ENCODE measurements at places on chromosomes 1 and 21.

DNA sequence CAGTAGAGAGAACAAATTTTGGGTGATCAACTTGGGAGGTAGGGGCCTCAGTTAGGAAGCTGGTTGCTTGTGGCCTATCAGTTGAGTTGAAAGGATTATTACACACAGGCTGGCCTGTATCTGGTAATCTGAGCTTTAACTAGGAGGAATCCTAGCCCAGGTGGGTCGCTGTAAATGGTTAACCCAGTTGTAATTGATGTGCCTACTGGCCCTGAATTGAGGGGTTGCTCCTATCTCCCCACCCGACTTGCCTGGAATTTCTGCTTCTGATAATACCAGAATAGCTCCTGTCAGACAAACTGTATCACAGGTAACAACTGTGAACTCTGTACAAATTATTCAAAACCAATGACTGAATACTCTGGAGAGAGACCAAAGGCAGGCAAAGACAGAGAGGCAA is 210.4 kb upstream of the RUNX1 start:
- DNase-seq: no peak

- no peak for DNase-seq
Measured at GRCh38 chr1:21034725-21035628, 141.7 kb downstream of the EIF4G3 start.

DNA sequence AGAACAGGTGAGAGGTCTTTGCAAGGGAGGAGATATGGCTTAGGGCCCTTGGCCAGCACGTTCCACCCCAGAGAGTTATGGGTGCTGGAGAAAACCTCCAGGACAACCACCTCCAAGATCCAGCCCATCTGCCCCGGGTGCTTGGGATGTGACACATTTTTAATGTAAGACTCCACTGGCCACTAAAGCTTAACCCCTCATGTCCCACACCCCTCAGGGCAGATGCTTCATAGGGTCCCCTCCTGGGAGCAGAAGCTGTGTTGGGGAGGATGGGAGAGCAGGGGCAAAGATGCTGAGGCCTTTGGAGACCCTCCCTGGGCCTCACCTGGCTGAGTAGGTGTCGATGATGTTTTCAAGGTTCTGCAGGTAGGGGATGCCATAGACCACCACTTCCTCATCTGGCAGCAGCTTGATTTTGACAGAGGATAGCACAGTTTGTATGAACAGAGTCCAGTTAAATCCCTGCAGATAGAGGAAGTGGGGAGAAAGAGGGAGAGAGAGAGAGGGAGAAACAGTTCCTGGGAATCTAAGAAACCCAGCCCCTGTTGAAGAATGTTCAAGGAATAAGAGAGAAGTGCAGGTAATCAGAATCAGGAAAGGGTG is 11.9 kb downstream of the PRXL2B start:
- DNase-seq: no peak

DNA sequence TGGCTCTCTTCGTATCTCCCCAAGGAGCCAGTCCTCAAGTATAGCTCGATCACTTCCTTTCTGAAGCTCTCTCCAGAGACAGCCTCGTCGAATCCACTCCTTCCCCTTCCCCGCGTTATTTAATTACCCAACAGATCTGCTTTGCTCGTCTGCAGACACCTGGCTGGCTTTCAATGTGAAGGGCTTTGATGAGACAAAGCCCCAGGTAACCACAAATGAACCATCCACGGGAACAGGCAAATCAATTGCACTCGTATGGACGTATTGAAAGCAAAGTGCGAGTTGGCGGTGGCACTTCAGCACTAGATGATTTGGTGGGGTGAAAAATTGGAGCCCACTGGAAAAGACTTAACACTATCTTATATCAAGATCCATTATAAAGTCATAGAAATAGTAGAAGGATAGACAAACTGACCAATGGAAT is 364 bp upstream of the BCAR3 start:
- DNase-seq: no peak

GRCh38 chr1:34380526-34381124 is 203.9 kb downstream of the C1orf94 start:
- no peak for DNase-seq

DNA sequence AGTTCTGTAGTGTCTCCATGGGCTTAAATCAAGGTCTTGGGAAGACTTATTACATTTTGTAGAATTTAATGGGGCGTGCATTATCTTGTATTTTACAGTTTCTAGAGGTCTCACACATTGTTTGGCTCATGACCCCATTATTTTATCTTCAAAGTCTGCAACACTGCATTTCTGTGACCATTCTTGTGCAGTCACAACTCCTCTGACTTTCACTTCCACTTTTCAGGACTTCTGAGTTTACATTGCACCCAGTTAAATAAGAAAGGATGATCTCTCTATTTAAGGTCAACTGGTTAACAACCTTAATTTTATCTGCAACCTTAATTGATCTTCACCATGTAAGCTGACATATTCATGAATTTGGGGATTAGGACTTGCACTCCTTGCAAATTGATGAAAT is 1186.6 kb downstream of the MRPL39 start:
- no peak for DNase-seq

DNA sequence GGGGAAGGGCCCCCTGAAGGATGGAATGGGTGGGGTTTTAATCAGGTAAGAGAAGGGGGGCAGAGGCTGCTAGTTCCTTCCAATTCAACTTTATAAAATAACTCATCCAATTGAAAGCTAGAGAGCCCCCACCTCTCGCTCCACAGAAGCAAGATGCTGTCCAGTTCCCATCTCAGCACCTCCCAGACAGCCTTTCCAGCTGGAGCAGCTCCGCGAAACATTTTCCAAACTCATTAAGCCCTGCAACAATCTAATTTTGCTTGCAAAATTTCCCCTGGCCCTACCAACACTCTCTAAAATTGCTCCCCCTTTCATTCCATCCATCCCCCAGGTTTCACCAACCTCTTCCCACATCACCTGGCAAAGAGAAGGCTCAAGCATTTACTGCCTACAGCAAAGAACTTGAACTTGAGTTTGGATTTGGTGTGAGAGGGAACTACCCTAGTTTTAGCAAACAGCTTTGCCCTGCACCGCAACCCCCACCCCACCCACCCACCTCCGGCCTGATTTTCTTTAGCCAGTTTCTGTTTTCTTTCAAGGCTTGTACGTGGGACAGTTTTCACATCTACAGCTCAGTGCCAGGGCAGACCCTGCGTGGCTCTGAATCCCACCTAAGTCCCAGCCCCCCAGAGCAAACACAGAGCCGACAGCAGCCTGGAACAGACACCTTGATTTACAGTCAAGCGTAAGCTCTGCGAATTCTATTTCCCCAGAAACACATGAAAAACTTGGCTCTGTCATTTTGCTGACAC is 46.7 kb downstream of the SYF2 start:
- no peak for DNase-seq

DNA sequence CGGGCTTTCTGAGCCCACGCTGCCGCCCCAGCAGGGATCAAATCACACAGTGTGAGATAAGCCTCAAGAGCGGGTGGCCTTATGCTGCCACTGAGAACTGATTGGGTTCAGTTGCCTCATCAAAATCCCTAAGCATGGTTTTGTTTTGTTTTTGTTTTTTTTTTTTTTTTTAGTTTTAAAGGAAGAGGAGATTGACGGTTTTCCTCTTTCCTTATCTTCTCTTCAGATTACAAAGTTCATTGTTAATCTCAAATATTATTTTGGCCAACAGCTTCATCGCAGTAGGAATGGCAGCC is 651 bp downstream of the COA6 start:
- no peak for DNase-seq

- peak; percentile 62 for DNase-seq
Measured at GRCh38 chr1:156480411-156481192, 20.0 kb downstream of the MEF2D start.

GRCh38 chr1:12430525-12430924 is 187.5 kb downstream of the DHRS3 start:
- no peak for DNase-seq

GRCh38 chr1:108686614-108687313 is 5.3 kb upstream of the PRPF38B start:
- DNase-seq: no peak

GRCh38 chr1:212667223-212668139 is 32.2 kb downstream of the BATF3 start:
- no peak for DNase-seq

GRCh38 chr1:205535866-205536758 is 31.6 kb downstream of the CDK18 start:
- no peak for DNase-seq

- no peak for DNase-seq
Measured at GRCh38 chr21:36384885-36385232, 333 bp upstream of the CHAF1B start.

GRCh38 chr1:18641005-18641941 is 10.6 kb downstream of the PAX7 start:
- no peak for DNase-seq

- no peak for DNase-seq
Measured at GRCh38 chr21:41866274-41866809, 12.8 kb downstream of the PRDM15 start.

DNA sequence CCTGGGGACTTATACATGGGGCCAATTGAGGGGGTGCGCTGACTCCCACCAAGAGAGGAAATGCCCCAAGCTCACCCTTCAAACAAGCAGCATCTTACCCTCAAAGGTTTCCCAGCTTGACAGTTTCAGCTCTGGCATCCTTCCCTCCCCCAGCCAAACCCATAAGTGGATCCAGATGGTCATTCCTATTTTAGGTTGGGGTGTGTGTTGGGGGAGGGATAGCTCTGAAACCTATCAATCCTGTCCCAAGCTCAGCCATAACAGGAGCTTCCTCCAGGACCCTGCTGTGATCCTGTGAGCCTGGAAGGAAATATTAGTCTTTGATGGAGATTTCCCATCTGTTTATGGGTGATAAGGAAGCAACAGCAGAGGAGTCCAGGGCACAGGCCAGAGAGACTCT is 3.4 kb upstream of the TMEM222 start:
- no peak for DNase-seq

DNA sequence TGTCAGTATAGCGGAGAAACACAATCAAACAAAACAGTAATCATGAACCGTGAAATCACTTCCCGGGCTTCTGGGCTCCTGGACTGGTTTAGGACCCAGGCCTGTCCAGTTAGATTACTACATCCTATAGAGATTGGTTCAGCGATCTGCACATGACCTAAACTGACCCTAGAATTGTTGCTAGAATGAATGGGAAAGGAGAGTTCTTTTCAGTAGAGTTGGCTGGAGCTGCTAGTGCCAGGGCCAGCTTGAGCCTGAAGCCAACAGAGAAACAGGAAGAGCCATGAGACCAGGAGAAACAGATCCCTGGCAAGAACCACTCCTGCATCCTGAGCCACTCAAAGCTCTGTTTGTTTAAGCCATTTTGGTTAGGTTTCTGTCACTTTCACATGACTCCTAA is 474.3 kb upstream of the C1orf87 start:
- DNase-seq: no peak

GRCh38 chr1:34332996-34333395 is 156.3 kb downstream of the C1orf94 start:
- DNase-seq: no peak

DNA sequence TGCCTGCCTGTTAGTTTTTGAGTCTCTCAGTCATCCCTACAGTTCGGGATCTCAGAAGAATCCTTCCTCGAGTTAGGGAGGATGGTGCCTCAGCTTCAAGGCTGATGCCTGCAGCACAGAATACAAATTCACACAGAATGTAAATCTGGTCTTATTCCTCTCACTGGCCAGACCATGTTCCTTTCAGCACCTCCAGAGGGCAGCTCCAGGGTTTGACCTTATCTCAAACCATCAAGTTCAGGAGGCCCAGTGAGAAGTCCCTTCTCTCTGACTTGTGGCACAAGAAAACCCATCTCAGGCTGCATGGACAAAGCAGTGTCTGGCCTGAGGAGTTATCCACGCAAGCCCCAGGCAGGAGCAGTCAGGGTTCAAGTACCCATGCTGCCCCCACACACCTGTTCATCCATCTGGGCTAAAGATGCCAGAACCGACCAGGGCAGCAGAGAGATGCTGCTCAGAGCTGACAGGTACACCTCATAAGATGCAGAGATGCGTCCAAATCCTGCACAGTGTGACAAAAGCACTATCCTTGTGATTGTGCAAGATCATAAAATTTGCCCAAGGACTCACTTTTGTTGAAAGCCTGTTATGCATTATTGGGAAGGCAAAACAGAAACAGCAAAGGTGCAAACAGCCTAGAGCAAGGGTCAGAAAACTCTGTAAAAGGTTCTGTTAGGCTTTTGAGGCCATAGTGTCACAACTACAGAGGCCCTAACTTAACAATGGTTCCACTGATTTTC is 49.8 kb downstream of the BCAR3 start:
- no peak for DNase-seq

DNA sequence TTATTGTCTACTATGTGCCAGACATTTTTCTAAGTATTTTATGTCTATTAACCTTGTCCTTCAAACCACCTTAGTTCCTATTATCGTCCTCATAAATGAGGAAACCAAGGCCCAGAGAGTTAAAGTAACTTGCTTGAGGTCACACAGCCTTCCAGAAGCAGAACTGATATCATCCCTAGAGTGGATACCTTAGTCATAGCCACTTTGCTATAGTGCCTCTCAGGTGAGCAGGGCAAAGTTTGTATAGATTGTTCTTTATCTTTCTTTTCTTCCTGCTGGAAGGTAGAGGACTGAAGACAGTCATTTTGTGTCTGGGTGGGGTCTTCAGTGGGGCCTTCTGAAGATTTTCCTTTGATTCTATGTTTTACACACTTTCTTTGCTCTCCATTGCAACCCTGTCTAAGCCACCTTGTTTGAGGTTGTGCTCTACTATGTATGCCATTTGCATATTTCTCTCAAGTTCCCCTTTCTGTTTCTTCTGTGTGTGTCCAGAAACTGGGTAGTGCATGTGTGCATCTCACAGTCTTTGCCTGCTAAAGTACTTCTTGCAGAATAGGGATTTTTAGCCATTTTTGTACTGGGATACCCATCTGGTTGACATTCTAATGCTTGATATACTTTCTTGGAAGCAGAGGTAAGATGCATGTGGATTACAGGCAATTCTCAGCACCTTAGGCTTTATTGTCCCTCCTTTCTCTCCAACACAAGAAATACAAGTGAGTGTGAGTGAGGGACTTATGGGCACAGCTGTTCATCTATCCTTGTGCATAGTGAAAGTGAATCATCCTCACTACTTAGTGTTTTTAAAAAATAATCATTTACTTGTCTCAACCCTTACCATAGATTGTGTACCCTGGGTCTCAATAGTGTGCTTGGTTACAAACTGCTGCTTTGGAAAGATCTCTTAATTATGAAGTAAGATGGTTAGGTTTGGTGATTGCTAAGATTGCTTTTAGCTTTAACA is 207.6 kb upstream of the HMCN1 start:
- no peak for DNase-seq

DNA sequence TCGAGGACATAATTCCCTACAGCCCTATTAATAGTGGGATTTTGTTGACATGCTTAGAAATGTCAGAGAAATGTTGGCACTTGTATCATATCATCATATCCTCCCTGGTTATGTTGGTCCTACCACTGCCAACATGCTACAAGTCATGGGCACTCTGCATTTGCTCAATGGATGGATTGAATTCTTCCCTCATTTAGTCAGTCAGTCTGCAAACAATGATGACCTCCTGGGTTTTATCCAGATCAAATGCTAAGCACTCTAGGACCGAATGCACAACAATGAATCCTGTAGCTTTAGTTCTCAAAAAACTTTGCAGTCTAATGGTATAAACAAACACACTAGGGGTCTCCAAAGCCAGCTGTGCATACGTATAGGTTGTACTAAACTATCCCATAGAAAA is 357.2 kb upstream of the DPYD start:
- DNase-seq: no peak

- no peak for DNase-seq
Measured at GRCh38 chr21:39125752-39126485, 57.3 kb downstream of the PSMG1 start.
